HuH-7 (cell line): ENCODE measurements at places on chromosomes 3 and 15.

DNA sequence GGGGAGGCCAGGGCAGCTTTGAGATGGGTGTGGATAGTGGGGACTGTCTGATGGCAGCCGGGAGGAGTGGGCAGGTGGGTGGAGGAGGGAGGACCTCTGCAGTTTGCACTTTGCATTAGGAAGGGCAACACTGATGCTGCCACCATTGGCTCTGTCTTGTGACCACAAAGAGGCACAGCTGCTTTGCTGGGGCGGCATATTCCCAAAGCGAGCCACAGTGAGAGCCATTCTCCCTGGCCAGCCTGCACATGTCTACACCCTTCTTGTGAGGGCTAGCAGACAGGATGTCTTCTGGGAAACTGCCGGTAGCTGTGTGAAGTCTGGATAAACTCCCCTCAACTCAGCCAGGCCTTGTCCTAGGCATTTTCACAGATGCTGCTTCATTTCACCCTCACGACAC, 38.3 kb downstream of the CCNB2 start:
- DNase-seq = no peak

DNA sequence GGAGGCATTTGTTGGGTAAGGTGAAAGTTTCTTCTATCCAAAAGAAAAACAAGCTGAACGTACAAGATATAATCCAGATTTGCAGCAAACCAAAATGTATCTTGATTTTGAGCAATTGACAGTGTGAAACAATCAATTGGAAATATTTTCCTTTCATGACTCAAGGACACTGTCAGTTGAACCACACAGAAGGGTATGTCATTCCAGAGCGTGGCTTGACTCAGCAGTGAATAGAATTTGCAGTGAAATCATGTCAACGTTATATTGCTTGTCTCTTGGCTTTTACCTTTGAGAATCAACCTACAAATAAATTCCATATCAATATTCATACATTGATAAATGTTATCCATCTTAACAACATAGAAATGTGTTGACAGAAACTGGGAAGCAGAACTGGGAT, 78.2 kb downstream of the TM2D3 start:
- no peak for DNase-seq

DNA sequence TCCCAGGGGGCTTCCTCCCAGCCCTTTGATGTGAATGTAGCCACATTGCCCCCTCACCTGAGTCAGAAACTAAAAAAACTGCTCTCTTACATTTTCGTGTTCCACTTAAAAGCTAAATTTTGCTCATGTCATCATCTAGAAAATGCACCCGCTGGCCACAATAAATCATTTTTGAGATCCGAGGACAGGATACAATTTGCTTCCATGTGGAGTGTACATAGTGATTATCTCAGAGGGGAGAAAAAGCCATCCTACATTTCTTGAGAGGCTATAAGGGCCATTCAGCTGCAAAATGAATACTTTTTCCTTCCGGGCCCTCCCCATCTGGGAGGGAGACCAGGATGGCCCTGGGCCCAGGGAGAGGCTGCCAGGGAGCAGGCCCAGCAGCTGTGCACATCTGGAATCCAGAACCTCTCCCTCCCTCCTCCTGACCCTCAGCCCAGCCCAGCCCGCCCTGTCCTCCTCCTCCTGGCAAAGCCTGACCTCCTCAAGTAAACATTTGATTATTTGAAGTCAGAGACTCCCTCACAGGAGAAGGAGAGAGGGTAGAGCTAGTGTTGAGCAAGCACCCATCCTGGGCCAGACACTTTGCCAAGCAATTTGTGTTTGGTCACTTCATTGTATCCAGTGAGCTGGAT, 59.1 kb downstream of the CORO2B start:
- DNase-seq = no peak

DNA sequence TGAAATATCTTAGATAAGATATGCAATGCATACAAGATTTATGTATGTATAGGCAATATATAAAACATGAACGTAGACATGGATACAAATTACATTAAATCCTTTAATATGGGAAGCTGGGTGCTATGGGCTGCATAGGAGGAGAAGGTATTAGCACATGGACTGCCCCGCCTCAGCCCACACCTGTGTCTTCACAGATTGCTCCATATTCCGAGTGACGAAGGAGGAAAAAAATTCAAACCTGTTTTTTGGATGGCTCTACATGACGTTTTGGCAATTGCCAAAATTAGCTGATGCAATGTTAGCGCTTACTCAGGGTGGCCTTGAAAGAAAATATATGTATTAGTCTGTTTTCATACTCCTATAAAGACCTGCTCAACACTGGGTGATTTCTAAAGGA, 223.4 kb upstream of the SLCO3A1 start:
- DNase-seq = no peak

GRCh38 chr3:193598202-193598601, 5.2 kb downstream of the OPA1 start:
- no peak for DNase-seq
